ENCODE measurements at places on chromosomes 3 and 15.

GRCh38 chr3:53324105-53324504, 23.2 kb downstream of the DCP1A start:
- no peak for DNase-seq

DNA sequence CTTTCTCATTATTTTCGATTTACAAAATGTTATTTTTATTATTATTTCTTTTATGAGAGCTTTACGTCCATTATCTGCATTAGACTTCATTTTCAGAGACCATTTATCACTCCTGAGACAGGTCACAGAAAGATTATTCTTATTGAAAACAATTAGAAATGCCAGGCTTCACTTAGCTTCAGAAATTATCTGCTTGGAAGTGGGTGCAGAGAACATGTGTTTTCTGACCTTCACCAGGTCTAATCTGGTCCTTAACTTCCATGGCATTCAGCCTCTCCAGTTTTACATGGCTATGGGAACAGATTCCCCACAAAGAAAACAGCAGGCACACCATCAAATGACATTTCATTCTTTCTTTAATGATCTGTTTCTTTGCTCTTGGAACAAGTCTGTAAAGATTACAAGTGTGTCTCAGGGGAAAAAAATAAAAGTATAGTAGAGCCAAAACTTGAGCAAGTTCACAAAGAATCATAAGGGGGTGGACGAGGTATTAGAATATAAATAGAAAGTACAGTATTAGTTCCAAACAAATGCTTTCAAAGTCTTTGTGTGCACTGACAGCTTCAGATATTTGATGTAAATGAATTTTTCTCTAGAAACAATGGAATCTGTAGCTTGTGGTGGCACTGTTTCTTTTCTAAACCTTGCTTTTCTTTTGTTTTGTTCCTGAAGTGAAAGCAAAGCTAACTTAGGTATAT, 294.2 kb upstream of the MEIS2 start:
- DNase-seq: no peak

DNA sequence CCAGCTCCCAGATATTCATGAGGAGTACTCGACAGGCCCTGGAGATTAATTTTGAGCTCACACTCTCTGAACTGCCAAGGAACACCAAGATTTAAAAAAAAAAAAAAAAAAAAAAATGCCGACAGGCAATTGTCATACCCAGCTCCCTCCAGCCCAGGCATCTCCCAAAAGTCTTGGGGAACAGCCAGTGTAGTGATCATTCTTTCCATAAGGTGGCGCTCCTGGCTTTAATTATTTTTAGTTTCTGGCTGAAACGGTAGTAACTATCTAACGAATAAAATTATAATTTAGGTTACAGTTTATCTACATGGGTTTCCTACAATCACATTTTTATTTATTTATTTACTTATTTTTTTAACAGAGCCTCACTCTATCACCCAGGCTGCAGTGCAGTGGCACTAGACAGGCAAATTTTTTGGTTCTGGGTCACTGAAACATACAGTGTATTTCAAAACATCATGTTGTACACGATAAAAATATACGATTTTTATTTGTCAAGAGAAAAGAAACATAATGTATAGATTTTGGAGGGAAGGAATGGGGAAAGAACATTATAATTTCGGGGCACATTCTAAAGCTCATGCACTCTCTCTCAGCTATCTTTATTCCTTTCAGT, 157.3 kb downstream of the ADAMTS9 start:
- DNase-seq: peak; percentile 22

- peak; percentile 3 for DNase-seq
Measured at GRCh38 chr3:138479438-138479863, 45.0 kb downstream of the ESYT3 start.

DNA sequence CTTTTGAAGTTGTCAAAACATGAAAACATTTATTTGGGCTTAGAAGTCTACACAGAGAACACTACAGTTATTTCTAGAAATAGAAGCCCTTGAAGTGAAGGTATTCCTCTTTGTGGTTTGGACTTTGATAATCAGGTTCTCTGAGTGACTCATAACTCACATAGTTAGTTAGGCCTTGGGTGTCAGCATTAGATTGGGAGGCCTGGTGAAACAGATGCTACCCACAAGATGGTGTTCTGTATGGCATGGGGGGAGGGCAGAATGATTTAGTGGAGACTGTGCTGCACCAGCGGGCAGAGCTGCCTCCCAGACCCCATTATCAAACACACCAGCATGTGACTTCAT, 108.9 kb upstream of the ETV5 start:
- no peak for DNase-seq

- DNase-seq: no peak
Measured at GRCh38 chr15:100493213-100493612, 35.5 kb downstream of the CERS3 start.

GRCh38 chr15:88419830-88420229, 47.4 kb downstream of the MRPL46 start:
- DNase-seq: no peak

DNA sequence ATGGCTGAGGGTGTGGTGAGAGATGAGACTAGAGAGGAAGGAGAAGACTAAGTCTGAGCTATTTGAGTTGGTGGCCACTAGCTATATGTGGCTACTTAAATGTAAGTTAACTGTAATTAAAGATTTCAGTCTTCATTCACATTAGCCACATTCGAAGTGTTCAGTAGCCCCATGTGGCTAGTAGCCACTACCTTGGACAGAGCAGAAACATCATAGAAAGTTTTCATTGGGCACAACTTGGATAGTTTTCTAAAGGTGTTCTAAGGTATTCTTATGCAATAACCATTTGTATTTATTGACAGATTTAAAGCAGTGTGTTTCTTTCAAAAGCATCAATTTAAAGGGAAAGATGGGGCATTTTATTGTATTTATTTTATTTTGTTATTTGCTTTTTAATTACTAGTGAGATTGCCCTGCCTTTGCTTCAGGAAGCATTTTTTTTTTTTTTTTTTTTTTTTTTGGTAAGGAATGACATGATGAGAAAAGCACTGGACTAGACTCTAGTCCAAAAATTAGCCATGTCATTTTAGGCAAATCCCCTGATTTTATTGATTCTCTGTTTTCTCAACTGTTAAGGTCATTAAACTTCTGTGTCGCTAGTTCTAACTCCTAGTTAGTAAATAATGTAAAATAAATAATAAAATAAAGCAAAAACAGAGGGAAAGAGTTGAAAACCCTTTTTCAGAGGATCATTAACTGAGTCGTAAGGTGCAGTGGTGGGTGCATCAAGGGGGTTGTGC, 153.0 kb upstream of the ROBO2 start:
- DNase-seq: no peak

Data from T1000 (cell line).